Progenitor cell of endocrine pancreas (in vitro differentiated cells): ENCODE measurements at places on chromosomes 6 and 20.

GRCh38 chr6:170212956-170213636, 77.8 kb downstream of the DLL1 start:
- DNase-seq = no peak

- no peak for DNase-seq
Observed at GRCh38 chr6:132971676-132972075, 157.3 kb downstream of the RPS12 start.

GRCh38 chr6:82364087-82365015, 734 bp downstream of the TPBG start:
- DNase-seq = peak; percentile 45

DNA sequence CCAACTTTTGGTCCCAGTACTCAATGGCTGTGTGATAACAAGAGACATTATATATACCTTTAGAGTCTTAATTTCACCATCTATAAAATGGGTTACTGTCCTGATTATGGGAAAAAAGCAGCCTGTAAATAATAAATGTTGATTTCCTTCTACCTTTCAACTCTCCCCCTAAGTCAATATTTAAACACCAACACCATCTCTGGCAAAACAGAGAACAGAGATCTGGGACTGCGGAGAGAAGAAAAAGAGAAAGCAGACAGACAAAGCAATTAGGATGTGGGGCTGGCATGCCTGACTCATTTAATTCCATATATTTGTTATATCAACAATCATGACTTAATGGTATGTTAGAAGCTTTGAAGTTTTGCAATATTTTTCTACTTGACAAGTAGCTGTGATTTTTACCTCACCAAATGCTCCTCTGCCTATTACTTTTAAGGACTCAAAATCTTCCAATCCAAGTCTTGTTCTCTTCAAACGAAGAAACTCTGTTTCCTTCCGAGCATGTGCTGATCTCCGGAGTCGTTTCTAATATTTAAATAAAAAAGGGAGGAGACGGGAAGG, 23.3 kb downstream of the STK38 start:
- DNase-seq = no peak

DNA sequence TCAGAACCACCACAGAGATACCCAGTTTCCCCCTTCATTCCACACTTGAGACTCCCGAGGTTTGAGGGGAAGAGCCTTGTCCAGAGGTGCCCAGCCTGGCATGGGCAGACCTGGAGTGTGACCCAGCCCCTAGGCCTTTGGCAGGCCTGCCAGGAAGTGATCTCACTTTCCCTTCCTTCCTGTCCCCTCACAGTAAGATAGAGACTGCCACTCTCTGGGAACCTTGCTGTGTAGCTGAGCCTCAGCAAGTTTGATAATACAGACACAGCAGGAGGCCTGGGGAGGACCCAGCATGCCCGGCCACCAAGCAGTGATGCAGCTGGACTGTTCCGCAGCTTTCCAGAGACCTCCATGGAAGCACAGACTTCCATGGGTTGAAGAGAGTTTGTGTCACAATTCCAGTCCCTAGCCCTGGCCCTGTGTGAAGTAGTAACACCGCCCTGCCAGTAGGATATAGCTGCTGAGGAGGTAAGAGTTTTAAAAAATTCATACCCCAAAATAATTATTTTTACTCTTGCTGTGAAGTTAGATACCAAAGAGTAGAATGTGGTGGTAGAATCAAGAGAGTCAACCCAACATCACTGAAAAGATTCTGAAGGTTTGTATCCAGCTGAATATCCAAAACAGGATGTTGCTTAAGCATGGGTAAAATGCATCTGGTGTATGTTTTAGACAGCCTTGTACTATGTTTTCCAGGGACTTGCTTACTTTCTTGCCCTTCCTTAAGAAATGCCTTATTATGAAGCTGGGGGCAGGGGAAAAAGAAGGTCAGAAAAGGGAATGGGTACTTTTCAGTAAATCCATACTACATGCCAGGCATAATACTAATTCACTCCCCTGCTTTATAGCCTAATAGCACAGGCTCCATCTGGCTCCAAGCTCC, 16.3 kb downstream of the PKIG start:
- DNase-seq = no peak

- DNase-seq = no peak
Observed at GRCh38 chr6:90305800-90306448, 9.3 kb upstream of the BACH2 start.

GRCh38 chr6:108497883-108498282, 62.8 kb upstream of the FOXO3 start:
- DNase-seq = no peak

GRCh38 chr6:143258945-143259344, 191.6 kb downstream of the ADAT2 start:
- no peak for DNase-seq

GRCh38 chr6:165913676-165914570, 250.9 kb upstream of the PDE10A start:
- no peak for DNase-seq
